ENCODE measurements at places on chromosomes 4 and X.

- H3K4me3 ChIP-seq: no peak overlapping the region
- no peak overlapping the region for H3K27ac ChIP-seq
- no peaks in the 10 kb centered on the region for H3K27me3 ChIP-seq
- no peak for DNase-seq
These were observed 335.9 kb upstream of the AR start for GRCh38 chrX:67207912-67208311.

DNA sequence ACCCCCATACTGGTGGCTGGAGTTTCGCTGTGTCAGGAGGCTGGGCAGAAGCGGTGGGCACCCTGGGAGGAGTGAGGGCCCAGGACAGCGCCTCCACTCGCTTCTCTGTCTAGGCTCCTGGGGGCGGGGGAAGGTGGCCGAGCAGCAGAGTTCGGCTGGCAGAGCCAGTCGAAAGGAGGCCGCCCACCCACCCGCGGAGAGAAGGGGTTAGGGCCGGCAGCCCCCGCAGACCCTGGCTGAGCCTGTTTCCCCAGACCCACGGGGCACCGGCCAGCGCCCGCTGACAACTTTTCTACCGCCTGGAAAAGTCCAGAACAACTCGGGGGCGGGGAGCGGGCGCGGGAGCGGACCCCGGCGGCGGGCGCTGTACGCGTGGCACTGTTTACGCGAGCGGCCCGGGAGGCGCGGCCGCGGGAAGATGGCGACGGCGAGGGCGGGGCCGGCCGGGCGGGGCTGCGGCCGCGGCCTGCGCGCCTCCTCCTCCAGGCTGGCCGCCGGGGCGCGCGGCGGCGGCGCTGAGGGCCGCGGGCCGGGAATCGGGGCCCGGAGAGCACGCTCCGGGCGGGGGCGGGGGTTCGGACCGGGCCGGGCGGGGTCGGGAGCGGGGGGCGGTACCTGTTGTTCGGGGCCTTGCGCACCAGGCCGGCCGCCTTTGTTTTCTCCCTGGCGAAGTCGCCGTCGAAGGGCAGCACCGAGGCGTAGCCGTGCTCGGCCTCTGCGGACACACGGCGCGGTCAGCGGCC, 628 bp downstream of the MXD4 start:
- peak overlapping the region; percentile 82 for H3K27ac ChIP-seq
- H3K4me3 ChIP-seq: peak overlapping the region; percentile 71
- DNase-seq: peak; percentile 69
- peaks cover 9% of the 10 kb centered on the region for H3K4me1 ChIP-seq
- H3K36me3 ChIP-seq: no peaks in the 10 kb centered on the region

GRCh38 chrX:48648336-48648751, 35.3 kb upstream of the WAS start:
- no peak overlapping the region for H3K27ac ChIP-seq
- no peaks in the 10 kb centered on the region for H3K4me1 ChIP-seq
- DNase-seq: peak; percentile 12
- no peaks in the 10 kb centered on the region for H3K27me3 ChIP-seq
- H3K4me3 ChIP-seq: no peak overlapping the region

DNA sequence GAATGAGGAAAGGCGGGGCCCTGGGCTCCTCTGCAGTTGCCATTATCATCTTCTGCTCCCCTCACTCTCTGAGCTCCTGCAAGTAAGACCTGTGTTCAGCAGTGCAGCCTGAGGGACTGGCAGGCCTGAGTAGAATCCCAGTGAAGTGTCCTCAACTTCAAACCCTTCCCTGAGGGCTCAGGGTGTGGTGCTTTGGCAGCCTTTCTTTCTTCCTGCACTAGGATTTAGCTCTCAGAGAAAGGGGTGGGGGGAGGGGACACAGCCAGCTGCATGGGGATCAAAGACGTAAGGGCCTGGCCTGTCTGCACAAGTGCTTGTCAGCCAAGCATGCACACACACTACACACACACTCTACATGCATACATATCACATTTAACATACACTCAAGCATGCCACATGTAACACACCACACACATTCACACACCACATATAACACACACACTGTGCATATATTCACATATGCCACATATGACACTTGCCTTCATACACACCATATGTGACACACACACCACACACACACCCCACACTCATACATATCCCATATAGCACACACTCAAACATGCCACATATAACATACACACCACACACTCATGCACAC, 223.4 kb upstream of the RPL34 start:
- no peak overlapping the region for H3K27ac ChIP-seq
- peaks cover 2% of the 10 kb centered on the region for H3K27me3 ChIP-seq
- no peak overlapping the region for H3K4me3 ChIP-seq

GRCh38 chr4:86934147-86934770, 552 bp upstream of the AFF1 start:
- no peaks in the 10 kb centered on the region for H3K27me3 ChIP-seq
- H3K27ac ChIP-seq: peak overlapping the region; percentile 87
- DNase-seq: peak; percentile 40
- H3K4me1 ChIP-seq: peaks cover 10% of the 10 kb centered on the region
- H3K4me3 ChIP-seq: peak overlapping the region; percentile 76
- H3K36me3 ChIP-seq: no peaks in the 10 kb centered on the region

All from K562 (cell line).